Bronchial epithelial cell (primary cell): ENCODE measurements at places on chromosomes 5 and 9.

DNA sequence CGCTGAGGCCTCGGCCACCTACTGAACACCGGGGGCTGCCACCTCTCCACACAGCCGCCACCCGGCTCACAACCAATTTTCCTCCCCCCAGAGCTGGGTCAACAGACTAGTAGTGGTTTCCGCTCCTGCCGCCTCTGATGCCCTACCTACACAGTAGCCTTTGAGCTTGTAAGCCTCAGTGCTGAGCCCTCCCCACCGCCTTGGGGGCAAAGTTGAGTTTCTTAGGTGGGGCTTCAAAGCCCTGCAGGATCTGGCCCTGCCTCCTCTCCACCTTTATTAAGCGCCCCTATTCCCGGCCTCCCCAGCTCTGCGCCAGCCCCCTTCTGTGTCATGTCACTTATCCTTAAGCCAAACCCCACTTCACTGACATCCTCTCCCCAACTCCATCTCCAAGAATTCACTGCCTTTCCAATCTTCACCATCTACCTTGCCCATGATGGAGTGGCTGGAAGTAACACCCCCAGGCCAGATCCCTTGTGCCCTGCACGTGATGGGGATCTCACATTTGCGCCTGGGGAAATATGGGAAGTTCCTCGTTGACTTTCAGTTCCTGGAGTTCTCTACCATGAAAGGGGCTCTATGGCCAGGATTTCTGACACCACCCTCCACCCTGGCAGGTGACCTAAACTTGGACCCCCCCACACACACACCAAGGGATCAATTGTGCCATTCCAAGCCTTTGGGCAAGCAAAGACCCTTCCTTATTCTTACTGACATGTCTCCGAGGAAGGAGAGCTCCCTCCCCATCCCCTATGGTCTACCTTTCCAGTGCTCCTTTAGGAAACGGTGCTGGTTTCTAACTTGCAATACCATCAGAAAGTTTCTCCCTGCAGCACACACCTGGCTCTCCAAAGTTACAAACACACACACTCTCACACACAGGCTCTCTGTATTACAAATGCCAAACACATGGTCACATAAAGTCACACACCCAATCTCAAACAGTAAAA lies 2.7 kb upstream of the CNTFR start:
- DNase-seq = no peak

DNA sequence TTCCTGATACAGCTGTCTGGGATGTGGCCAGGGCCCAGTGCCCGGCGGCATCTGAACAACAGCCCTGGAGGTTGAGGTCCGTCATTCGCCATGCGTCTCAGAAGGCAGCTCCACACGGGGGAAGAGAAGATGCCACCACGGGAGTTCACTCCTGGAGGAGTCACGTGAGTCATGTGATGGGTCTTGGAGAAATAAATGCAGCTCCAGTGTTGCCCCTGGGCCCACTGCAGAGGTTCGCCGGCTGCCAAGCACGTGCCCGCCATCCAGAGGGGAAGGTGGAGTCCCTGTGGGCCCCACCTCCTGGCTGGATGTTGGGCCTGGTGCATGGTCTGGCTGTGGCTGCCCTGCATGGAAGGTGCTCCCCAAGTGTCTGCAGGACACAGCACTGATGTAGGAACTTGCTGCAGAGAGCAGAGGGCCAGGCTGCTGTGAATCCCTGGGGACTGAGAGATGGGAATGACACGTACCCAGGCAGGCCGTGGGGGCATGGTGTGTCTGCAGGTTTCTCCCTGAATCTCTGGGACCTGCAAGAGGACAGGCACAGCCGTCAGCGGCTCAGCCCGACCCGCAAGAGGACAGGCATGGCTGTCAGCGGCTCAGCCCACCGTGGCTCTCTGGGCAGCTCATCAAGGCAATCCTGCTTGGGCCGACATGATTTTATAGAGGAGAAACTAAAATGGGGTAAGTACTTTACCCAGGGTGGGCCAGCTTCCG lies 418.3 kb upstream of the IRX4 start:
- DNase-seq = no peak

DNA sequence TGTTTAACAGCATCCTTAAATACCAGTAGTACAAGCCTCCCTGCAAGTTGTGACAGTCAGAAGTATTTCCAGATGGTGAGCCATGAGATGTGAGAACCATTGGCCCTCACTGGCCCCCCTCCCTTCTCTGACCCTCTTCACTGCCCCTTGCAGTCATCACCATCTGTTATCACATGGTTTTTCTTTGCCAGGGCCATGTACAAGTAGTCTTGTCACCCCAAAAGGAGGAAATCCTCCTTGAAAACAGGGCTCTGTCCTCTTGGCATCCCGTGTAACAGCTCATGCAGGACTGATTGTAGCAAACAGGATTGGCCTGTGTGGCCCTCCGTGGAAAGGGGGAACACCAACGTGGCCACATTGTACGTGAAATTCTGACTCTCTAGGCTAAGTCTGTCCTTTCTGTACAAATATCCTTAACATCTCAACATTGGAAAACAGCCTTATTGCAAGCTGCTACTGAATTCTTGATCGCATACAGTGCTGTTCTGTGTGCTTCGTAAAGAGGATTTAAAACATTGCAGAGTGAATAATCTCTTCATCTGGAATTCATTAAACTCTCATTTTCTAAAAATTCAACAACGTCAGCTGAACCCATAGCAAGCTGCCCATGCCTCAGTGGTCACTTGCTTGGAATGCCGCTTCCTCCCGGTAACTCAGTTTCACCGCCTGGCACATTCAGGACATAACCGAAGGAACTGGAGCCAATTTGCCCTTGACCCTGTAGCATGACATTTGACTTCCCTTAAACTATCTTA lies 171.7 kb downstream of the ATPSCKMT start:
- DNase-seq = no peak

DNA sequence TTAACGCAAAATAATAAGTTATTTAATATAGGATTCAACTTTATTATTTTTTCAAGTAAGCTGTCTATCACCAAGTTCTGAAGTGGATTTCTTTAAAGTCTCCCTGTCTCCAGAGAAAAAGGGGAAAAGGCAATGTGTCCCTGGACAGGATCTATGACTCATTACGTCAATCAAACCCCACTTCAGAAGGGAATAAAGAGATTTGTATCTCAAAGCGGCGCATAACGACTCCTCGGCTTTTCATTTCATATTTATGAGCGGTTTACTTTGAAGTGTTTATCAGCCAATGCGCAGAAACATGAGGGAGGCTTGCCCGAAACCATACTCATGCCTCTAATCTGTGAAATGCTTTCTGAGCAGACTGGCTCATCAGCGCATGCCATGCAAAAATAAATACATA lies 938.6 kb upstream of the WWC1 start:
- DNase-seq = no peak

DNA sequence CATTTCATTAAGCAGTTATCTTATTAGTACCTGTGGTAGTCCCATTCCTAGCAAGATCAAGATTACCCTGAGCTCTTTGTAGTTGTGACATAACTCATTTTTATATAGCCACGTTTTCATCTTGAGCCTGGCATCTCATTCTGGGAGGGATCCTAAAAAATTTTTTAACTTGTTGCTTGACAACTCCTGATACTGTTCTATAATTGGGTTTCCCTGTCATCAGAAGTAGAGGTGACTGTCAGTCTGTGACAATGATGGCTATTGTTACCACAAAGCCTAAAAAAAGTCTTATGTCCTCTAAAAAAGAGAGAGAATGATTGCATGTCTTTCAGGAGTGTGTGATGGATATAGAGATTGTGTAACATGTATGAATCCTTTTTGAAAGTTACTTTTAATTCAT lies 164.8 kb downstream of the SGCD start:
- DNase-seq = no peak

- no peak for DNase-seq
Observed at GRCh38 chr9:20837166-20837565, 153.1 kb downstream of the FOCAD start.

GRCh38 chr9:136759001-136759400 lies 958 bp upstream of the LCN8 start:
- no peak for DNase-seq

DNA sequence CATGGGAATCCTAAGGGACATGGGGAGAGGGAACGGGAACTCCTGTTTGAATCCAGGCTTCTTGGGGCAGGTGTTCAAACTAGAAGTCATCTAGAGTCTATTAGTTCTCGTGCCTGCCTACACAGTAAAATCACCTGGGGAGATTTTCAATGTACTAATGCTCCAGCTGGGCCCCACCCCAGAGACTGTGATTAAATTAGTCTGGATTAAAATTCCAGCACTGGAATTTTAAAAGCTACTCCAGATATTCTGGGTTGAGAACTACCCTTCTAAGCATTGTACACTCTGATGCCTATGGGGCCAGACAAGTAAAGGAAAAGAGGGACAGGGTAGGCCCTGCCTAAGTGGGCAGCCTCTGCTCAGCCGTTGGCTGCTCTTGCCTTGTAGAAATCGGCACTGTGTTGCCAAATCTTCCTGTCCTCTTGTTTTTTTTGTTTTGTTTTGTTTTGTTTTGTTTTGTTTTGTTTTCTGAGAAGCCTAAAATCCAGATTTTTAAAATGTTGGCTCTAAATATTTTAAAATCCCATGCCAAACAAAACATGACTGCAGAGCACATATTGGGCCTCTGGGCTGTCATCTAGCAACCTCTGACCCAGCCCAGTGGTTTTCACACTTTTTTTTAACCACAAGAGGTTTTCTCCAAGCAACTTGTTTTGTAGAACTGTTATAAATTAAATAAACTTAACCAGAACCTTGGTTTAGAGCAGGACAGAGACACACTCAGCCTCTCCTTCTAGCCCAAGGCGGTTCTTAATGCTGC lies 29.0 kb downstream of the ADRB2 start:
- no peak for DNase-seq

- no peak for DNase-seq
Observed at GRCh38 chr5:127802477-127802865, 99.3 kb downstream of the CCDC192 start.

GRCh38 chr9:111040494-111040893 lies 2.2 kb upstream of the LPAR1 start:
- peak; percentile 86 for DNase-seq

DNA sequence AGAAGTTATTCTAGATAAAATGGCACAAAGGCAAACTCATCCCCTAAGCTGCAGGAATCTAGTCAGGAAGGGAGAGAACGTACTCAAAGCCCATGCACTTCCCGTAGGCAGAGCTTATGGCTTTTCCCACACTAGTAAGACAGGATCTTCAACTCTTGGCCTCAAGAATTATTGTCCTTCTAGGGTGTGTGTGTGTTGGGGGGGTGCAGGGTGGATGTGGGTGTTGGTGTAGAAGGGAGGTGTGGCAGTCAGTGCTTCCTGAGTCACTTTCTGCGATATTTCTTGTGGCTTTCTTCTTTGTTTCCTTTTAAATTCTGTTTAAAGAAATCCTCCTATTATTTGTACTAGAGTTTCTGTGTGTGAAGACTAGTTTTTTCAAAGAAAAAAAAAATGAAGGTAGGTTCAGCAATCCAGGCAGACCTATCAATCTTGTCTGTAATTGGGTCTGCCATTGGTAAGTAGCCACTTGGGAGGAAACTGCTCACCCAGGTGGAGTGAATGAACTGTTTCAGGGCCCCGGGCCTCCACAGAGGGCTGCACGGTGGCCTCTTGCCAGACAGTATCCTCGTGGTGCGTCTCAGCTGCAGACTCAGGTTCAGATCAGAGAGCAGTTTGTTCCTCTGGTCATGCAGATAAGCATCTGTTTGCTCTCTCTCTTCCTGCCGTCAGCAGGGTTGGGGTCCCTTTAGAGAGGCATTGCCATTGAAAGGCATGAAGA lies 131.9 kb downstream of the NPR3 start:
- DNase-seq = peak; percentile 80

DNA sequence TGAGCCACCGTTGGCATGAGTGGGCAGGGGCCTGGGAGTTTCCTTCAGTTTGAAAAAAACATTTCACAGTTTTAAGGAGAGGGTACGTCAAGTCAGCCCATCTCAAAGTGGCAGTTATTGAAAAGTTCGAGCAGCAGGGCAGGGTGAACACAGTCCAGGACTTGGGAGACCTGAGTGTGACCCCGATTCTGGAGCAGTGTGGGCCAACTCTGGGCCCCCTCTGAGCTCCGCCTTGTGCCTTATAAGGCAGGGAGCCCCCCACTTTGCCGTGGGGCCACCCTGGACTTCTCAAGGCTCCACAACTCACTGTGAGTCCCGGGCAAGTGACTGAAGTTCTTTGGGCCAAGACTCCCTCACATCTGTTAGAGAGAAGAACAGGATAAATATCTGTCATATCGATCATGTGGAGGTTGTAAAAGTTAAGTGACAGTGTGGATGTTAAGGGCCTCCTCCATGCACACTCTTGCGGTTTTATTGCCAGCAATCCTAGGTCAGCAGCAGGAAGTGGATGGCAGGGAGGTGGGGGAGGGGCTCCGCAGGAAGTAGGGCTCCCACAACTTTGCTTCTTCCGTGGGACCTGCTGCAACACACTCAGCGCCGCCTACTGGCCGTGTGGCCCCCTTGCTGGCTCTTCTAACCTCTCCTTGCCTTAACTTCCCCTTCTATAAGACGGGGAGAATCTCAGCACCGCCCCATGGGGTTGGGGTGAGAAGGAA lies 38.4 kb downstream of the HRH2 start:
- no peak for DNase-seq

GRCh38 chr9:136348691-136349090 lies 14.9 kb downstream of the DNLZ start:
- no peak for DNase-seq

GRCh38 chr5:68554571-68555279 lies 339.2 kb downstream of the PIK3R1 start:
- DNase-seq = peak; percentile 14

DNA sequence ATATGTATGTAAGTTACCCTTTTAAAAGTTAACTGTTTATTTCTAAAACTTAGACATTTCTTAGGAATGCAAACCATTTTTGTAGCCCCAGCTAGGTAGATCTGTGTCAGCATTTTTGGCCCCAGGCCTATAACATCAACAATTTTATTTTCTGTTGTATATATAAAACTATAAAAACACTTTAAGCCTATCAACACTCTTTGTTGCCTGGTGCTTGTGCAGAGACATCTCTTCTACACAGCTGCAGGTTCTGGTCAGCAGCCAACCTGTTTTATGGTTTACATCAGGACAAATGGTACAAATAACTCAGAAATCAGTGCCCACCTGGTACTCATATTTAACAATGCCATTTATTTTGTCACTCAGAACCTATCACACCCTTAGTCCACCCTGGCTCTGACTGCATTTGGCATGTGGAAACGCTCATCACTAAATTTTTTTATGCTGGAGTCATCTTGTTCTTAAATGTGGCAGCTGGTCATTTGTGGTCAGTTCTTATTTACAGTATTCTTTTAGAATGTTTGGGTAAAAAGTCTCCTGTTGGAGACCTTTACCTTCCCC lies 173.4 kb downstream of the DNAH5 start:
- no peak for DNase-seq

DNA sequence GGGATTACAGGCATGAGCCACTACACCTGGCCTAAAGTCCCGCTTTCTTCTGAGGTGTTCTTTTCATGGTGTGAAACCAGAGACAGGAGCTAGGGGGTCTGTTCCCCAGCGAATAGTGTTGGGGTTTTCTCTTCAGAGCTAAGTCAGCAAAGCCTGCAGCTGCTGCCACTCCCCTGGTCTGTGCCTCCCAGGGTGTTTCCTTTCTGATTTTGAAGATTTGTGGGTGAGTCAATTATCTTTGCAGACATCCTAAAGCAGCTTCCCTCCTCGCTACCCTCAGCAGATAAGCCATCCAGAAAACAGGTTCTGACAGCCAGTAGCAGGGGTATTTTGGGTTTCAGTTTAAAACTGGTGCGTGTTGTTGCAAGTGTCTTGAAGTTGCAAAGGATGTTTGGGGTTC lies 72.0 kb upstream of the IQGAP2 start:
- no peak for DNase-seq

GRCh38 chr9:72390907-72391306 lies 25.9 kb upstream of the ZFAND5 start:
- DNase-seq = no peak

GRCh38 chr5:90488791-90489190 lies 14.1 kb downstream of the POLR3G start:
- peak; percentile 20 for DNase-seq

GRCh38 chr5:82183828-82184227 lies 94.3 kb downstream of the RPS23 start:
- DNase-seq = peak; percentile 98
